ENCODE measurements at places on chromosomes 5 and 9.

DNA sequence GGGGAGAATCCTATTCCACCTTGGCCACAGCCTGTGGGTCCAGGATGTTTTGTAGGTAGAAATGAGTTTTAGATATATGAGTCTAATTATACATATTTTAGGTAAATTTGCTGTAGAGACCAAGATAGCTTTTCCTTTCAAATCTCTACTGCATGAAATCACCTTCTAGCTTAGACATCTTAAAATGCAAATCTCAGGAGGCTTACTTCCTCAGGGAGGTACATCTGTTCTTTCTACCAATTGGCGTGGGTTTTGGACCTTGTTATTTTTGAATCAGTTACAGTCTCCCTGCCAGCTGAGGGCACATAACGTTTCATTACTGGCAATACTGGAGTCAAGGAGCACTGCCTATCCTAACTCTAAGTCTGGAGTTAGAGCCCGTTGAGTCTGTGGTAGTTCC lies 28.7 kb upstream of the MAST4 start:
- no peak for DNase-seq

- DNase-seq, result no peak
Measured at GRCh38 chr9:127384901-127385300, 12.1 kb upstream of the SLC2A8 start.

DNA sequence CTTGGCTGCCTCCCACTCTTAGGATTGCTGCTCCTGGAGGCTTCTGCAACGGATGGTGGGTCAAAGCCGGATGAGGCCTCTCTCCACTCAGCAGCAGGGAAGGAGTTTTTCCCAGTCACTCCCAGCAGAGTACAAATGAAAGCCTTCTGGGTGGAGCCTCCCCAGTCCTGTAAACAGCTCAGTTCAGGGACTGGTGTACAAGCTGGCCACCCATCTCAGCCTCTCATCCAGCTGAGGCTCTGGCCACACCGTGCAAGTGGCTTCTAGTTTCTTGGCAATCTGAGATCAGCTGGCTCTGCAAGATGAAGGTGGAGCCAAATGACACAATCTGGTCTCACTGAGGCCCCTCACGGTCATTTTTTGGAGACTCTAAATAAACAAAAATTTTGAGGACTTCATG lies 10.0 kb downstream of the GPX3 start:
- DNase-seq, result no peak

- no peak for DNase-seq
Measured at GRCh38 chr9:130471411-130472183, 26.8 kb downstream of the ASS1 start.

GRCh38 chr5:8767111-8767510 lies 778.8 kb downstream of the SEMA5A start:
- no peak for DNase-seq

DNA sequence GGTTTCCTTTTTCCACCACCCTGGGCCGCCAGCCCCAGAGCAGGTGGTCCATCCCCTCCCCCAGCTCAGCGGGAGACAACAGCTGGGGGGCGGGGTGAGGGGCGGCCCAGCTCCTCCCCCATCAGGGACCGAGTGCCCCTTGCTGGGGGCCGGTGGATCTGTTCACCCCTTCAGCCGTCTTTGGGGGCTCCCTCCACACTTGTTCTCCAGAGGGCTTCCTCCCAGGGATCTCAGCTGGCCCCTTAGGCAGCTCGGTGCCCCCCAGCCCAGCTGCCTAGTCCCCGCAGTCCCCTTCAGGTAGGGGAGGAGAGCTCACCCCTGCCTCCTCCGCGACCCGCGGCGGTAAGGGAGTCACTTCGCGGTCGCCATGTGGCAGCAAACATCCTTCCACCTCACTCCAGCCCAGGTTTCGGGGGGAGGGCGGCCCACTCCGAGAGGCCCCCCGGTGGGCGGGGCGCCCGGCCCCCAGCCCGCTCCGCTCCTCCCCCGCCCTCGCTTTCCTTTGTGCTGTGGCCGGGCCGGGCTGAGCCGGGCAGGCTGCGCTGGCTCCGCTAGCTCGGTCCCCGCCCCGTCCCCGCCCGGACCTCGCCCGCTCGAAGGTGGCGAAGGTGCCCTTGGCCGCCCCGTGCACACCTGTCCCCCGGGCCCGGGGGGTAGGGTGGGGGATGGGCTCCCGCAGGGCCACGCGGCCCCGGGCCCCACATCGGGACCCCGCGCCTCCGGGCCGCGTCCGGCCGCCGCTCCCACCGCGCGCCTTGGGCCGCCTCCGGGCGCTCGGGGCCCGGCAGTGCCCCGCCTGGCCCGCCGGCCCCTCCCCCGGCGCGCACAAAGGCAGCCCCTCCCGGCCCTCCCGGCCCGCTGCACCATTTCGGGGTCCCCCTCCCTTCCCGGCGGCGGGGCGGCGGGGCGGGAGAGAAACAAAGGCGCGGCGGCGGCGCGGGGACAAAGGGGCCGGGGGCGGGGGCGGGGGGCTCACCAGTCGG lies 683 bp downstream of the DBN1 start:
- DNase-seq, result no peak

DNA sequence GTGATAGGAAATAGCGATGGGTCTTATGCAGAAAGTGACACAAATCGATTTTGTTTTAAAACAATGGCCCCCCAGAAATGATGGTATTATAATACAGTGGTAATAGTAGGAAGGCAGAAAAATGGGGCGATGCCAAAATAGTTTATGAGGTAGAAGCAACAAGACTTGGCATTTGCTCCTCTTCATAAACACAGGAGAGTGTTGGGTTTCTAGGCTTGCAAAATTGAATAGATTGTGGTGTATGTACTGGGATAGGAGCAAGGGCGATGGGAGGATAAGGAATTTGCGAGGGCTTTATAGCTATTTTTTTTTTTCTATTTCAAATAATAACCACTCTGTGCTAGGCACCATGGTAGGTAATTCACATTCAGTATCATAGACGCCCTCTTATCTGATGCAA lies 49.2 kb upstream of the ABCA1 start:
- no peak for DNase-seq

GRCh38 chr5:35482167-35482755 lies 135.4 kb upstream of the SPEF2 start:
- DNase-seq, result no peak

GRCh38 chr5:98004463-98004862 lies 769.0 kb upstream of the RGMB start:
- no peak for DNase-seq

DNA sequence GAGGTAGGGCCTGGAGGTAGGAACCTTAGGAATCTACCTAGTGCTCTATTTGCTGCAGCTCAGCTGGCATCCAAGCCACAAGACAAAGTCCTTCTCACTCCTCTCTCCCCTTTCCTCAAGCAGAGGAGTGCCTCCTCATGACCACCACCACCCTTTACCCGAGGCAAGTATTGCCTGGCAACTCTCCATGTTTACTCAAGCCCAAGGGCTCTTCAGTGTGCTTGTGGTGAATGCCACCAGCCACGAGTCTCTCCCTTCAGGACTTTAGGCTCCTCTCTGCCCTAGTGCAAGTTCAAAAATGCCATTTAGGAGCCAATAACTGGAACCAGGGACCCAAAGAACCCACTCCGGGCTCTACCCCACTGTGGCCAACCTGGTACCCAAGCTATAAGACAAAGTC lies 514.5 kb upstream of the RGMB start:
- no peak for DNase-seq

DNA sequence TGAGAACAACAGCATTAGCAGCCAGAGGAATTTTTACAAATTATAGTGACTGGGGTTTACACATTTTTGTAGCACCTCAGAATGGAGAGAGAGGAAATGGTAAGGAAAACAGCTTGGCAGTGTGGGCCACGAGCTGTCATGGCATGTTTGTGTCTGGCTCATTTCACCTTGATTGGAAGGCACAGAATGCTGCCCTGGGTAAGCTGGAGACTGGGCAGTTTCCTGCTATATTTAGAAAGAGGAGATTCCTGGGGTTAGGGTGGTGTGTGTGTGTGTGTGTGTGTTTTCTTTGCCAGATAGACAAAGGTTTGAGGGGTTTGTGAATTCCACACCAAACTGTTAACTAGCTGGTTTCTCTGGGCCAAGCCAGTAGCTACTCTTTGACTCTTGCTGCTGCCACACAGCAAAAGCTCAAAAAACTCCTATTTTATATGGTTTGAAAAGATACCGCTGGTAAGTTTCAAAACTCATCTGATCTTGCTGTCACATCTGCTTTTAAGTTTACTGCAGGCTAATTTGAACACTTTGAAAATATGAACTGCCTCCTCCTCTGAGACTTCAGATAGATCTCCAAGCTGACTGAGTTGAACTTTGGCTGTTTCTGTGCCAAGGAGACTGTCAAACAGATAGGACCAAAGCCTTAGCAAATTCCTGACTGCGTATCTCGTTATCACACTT lies 9.1 kb downstream of the ARHGAP26 start:
- DNase-seq, result no peak

DNA sequence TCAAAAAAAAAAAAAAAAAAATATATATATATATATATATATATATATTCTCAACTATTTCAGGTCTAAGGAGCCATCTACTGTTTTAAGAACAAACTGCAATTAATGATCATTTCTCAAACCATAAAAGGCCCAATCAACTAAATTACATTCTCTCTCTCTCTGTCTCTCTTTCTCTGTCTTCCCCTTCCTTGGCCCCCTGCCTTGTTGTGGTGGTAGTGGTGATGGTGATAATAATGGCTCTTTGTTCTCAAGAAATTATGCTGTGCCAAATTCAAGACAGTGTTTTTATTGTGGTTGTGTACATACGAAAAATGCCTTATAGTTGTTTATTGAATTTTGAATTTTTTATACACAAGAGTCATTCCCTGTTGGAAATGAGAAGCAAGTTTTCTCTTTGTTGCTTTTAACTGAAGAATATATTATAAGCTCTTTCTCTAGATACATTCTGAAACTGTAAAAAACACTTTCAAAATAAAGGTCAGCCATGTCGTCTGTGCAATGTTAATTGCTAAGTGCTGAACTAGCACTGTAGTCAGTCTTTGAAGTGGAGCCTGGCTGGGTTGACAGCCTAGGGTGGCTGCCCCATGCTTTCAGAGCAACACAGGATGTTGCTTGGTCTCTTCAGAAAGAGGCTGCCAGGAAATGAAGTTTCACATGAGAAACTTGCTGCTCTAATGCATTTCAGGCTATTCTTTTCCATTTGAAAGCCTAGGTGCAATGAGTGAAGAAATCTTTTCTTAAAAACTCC lies 96.0 kb downstream of the HINT1 start:
- no peak for DNase-seq

DNA sequence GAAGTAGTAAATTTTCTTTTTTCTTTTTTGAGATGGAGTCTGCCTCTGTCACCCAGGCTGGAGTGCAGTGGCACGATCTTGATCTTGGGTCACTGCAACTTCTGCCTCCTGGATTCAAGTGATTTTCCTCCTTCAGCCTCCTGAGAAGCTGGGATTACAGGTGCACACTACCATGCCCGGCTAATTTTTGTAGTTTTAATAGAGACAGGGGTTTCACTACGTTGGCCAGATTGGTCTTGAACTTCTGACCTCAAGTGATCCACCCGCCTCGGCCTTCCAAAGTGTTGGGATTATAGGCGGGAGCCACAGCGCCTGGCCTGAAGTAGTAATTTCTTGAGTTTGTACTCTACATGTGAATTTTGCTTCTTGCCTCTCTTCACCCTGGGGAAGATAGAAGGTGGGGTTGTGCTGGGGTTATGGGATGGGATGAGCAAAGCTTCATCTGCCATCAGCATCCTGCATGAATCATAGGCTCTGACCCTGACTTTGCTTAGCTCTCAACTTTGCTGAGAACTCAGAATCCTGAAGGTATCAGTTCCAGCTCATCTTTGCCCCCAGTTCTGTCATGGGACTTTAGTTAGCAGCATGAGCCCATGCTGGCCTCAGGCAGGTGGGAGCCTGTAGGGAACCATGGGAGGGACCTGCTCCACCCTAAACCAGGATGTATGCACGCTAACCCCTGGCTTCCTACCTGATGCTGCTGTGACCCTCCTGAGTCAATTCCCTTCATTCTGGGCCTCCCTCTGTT lies 9.3 kb upstream of the CCL21 start:
- no peak for DNase-seq

- no peak for DNase-seq
Measured at GRCh38 chr9:9746826-9747225, 866.0 kb downstream of the PTPRD start.

GRCh38 chr9:134662143-134662876 lies 20.7 kb downstream of the COL5A1 start:
- no peak for DNase-seq

GRCh38 chr9:124574534-124575375 lies 67.6 kb upstream of the NR5A1 start:
- DNase-seq, result no peak

DNA sequence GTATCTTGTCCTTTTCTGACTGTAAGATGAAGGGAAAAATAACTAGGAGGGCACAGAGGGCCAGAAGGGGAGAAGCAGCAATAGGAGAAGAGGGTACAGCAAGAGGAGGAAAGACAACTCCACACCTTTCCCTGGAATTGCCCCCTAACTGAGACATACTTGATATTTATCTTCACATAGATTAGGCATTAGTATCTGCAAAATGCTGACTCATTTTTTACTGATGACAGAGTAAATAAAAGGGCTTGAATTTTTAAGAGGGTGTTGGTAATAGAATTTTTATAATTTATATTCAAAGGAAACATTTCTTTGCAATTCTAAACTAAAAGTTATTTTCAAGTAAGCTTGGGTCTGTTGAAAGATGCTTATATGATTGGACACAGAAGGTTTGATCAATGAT lies 86.8 kb upstream of the PRRC1 start:
- DNase-seq, result no peak

- no peak for DNase-seq
Measured at GRCh38 chr5:113047234-113047633, 70.6 kb downstream of the DCP2 start.

GRCh38 chr5:18032744-18033143 lies 398.5 kb downstream of the TAF11L14 start:
- DNase-seq, result no peak

DNA sequence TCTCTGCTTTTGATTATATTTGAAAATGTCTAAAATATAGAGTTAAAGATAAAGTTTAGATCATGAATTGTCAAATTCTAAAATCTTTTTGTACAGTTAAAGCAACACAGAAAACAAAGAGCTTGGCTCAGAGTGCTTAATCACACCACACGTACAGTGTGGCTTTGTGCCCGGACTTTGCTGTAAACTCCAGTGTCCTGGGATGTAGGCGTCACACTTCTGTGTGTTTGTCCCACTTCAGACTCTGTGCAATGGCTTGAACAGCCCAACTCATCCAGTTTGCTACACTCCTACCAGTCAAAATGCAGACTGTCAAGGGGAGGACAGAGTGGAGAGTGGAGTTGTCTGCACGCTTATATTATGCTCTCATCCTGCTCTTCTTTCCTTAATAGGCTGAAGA lies 45.3 kb downstream of the SMARCA2 start:
- no peak for DNase-seq

GRCh38 chr5:143987751-143988560 lies 176.0 kb downstream of the HMHB1 start:
- no peak for DNase-seq
